ENCODE measurements at places on chromosomes 2 and 18. TPM values are rescaled to one million over a fixed set of nuclear protein-coding genes. Genes with fewer than 3 reads are reported as not detected.

The KLHL41 gene
- 0.33 TPM for total RNA-seq

The GDF7 gene
- total RNA-seq: 4.0 TPM

The IL1RL1 gene
- total RNA-seq: 0.77 TPM

The SERTAD2 gene
- 10.0 TPM for total RNA-seq

The NDC80 gene
- 17.2 TPM for total RNA-seq

The AFF3 gene
- 3.1 TPM for total RNA-seq

The LYG2 gene
- not detected for total RNA-seq

The ZNF532 gene
- 39.5 TPM for total RNA-seq

The HOXD9 gene
- 0.75 TPM for total RNA-seq

The TDRD15 gene
- not detected for total RNA-seq

The LRRTM1 gene
- total RNA-seq: 0.44 TPM

The E2F6 gene
- total RNA-seq: 13.8 TPM

All from uterine smooth muscle cell (primary cell).